ENCODE measurements at places on chromosomes 13 and 19.
A peak's percentile ranks its signal among the peaks of the same experiment; 100 is the strongest.

GRCh38 chr19:15191982-15192381 is 8.8 kb downstream of the NOTCH3 start:
- DNase-seq, result no peak

DNA sequence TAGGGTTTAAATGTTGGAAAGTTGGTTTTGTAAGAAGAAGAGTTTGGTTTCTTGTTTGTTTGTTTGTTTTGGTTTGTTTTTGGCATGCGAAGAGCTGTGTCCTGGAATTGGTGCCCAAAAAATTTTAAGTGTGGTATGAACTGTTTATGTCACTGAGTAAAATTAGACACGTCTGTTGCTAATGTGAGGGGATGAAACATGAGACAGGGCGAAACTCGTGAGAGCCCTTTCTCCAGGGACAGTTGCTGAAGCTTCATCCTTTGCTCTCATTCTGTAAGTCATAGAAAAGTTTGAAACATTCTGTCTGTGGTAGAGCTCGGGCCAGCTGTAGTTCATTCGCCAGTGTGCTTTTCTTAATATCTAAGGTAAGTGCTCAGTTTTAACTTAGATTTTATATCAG is at the start of gene SGCG:
Gene SGCG (plus strand): TSS at position 269 of the 400 bp plus-strand sequence. CDS start 22,716 bp downstream, outside the sequence.
- DNase-seq, result no peak

DNA sequence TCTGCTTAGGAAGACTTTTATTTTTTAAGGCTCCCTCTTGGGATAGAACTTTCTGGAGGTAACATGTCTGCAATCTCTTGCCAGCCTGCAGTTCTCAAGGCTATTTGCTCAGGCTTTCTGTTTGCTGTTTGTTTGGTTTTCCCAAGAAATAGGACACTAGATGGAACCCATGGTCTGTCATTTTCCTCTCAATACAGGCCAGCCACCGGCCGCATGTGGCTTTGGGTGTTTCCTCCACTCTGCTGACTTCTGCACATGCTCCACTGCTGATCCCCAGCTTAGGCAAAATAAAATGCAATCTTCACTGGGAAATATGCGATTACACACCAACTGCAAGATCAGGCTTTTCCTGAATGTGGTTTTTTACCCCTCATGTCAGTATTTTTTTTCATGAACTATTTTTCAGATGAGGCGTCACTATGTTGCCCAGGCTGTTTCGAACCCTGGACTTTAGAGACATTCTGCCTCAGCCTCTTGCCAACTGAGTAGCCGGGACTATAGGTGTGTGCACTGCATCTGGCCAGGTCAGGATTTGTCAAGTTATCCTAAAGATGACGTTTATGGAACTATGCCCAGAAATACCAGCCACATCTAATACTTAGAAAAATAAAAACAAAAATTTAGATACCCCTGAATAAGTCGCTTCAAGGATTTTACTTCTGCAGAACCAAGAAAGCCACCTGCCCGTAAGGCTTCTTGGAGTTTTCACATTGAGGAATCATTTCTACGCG is 94.3 kb upstream of the PABPC3 start:
- DNase-seq, result peak; percentile 1

DNA sequence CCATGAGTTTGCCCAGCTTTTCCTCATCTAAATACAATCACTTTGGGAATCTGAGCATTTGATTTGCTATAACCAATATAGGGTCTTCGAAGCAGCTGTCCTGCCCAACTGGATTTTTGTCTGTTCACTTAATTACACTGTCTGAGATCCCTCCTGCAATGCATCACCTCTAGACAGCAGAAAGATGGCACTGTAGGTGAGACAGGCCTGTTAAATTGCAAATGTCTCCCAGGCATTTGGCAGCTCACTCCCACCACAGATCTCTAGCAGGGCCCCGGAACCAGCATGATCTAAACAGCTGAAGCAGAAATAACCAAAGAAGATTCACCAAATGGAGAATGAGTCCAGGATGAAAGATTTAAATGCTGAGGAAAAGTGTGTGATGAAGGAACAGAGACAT is 41.9 kb upstream of the SERPINE3 start:
- no peak for DNase-seq

GRCh38 chr13:45954836-45955800 is 97.4 kb downstream of the ZC3H13 start:
- DNase-seq, result no peak

DNA sequence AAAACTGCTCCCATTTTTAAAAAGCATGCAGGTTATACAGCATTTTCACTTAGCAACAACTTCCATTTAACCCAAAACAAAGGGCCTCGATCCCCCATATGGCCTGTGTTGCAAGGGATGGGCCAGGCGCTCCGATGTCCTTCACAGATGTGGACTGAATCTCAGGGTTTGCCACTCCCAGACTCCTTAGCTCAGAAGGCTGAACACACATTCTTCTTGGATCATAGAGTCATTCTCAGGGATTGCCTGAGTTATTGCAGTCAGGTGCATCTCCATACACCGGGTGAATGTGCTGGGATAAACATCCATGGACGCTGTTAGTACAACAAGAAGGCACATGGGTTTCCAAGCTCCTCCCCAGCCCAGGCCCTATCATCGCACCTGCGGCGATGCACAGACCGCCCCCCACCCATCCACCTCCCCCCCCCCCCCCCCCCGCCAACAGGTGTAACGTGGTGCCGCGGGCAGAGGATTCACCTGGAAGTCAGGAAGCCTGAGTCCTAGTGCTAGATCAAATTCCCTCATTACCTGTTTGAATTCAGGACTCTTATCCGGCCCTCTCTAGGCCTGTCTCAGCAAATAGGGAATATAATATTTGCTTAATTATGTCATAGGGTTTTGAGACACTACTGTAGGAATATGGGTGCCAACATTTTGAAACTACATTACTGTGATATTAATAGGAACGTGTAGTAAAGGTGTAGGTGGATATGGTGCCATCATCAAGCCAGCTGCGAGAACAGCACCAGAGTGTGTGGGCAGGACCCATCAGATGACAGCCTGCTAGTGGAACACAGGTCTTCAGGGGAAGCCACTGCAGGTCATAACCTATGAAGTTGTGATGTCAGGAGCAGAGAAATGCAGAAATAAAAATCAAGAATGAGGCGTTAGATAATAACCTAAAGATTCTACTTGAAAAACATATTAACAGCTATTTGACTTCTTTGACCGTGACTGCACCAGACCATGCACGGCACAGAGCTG is 110.9 kb downstream of the SACS start:
- DNase-seq, result no peak
